ENCODE measurements at places on chromosomes 13 and 19.

- H3K27me3 ChIP-seq = peaks cover 23% of the 10 kb centered on the region
- no peak within 1 kb of the TSS for H3K27ac ChIP-seq
- ATAC-seq = peak; percentile 83
- H3K4me1 ChIP-seq = peaks cover 10% of the 10 kb centered on the region
Observed at GRCh38 chr13:26051657-26052311, at the start of gene SHISA2. Gene SHISA2 (minus strand): TSS chr13:26052016. CDS start chr13:26050975, 1,041 bp downstream.

GRCh38 chr13:103134271-103134670 lies 68.1 kb upstream of the SLC10A2 start:
- ATAC-seq = no peak
- H3K27ac ChIP-seq = no peak overlapping the region
- H3K27me3 ChIP-seq = peaks cover 5% of the 10 kb centered on the region
- H3K4me1 ChIP-seq = no peaks in the 10 kb centered on the region
- no peak overlapping the region for H3K4me3 ChIP-seq

DNA sequence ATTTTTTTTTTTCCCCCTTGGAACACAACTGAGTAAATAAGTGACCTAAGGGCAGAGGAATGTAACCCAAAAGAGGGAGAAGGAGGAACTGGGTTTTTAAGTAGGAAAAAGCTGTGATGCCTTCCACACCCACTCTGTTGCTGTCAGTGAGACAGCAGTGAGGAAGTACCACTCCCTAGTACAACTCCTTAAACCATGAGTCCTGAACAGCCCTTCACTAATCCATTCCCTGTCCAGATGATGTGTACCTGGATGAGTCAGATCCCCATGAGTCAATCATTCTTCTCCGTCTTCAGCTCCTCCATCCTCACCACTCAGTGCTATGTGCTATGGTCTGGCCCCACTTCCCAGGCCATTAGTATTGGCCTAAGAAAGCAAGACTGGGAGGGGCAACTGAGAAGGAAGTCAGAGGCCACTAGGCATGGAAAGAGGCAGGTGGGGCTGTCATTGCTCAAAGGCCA lies 12.9 kb upstream of the CXCL17 start:
- no peaks in the 10 kb centered on the region for H3K27me3 ChIP-seq
- no peak overlapping the region for H3K27ac ChIP-seq
- H3K4me1 ChIP-seq = peaks cover 19% of the 10 kb centered on the region
- H3K4me3 ChIP-seq = no peak overlapping the region
- ATAC-seq = peak; percentile 98

- ATAC-seq = peak; percentile 92
- H3K36me3 ChIP-seq = peaks cover 5% of the 10 kb centered on the region
- no peaks in the 10 kb centered on the region for H3K27me3 ChIP-seq
- H3K4me3 ChIP-seq = peak overlapping the region; percentile 88
- no peaks in the 10 kb centered on the region for H3K4me1 ChIP-seq
Observed at GRCh38 chr19:34134190-34135053, 37.9 kb upstream of the LSM14A start.

DNA sequence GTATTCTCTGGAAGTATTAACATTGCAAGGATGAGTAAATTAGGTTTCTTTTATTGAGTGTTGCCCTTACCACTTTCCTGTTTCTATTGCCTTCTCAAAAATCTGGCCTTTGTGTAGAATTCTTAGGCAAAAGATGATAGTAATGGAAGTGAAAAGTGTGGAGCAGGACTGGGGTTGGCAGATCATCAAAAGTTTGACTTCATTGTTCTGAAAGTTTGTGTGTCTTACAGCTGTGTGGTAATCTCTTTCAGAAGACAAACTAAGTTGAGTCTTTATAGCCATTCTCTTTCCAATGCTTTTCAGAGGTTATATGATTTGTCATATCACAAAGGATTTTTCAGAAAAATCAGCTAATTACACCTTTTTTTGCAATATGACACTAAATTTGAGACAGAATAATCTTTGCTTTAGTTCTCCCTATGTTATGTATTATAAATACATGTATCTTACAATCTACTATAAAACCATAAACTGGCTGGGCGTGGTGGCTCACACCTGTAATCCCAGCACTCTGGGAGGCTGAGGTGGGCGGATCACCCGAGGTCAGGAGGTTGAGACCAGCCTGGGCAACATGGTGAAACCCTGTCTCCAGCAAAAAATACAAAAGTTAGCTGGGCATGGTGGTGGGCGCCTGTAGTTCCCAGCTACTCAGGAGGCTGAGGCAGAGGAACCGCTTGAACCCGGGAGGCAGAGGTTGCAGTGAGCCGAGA lies 8.7 kb upstream of the KCNRG start:
- H3K4me1 ChIP-seq = peaks cover 11% of the 10 kb centered on the region
- H3K27ac ChIP-seq = peak overlapping the region; percentile 31
- H3K36me3 ChIP-seq = peaks cover 87% of the 10 kb centered on the region
- ATAC-seq = no peak

DNA sequence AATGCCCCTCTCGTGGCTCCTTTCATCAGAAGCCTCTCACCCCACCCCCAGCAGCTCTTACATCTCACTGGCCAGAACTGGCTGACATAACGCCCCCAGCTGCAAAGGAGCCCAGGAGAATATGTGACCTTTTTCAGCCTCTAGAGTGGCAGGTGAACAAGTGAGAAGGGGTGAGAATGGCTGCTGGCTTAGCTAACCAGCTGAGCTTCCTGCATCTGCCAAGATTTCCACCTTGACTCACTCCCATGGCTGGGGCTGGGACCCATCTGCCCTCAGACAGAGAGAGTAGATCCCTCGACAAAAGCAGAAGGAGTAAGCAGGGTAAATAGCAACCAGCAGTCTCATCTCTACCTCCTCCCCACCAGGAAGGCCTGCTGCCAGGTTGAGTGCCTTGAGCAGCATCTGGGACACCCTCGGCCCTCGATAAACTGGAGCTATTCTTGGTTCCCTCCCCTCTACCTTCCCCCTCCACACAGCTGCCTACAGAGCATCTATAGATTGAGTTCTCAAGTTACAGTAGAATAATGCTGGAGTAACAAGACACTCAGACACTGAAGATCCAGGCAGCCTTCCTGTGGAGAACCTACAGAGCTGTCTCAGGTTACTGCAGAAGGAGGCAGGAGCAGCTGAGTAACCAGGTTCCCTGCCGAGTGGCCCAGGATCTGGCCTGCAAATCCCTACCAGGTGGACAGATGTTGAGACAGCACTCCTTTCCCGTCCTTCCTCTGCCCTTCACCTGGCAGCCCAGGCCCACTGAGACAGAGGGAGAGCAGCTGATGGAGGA lies 15.5 kb downstream of the KASH5 start:
- H3K27me3 ChIP-seq = no peaks in the 10 kb centered on the region
- H3K4me1 ChIP-seq = peaks cover 17% of the 10 kb centered on the region
- no peak overlapping the region for H3K4me3 ChIP-seq
- no peak overlapping the region for H3K27ac ChIP-seq

DNA sequence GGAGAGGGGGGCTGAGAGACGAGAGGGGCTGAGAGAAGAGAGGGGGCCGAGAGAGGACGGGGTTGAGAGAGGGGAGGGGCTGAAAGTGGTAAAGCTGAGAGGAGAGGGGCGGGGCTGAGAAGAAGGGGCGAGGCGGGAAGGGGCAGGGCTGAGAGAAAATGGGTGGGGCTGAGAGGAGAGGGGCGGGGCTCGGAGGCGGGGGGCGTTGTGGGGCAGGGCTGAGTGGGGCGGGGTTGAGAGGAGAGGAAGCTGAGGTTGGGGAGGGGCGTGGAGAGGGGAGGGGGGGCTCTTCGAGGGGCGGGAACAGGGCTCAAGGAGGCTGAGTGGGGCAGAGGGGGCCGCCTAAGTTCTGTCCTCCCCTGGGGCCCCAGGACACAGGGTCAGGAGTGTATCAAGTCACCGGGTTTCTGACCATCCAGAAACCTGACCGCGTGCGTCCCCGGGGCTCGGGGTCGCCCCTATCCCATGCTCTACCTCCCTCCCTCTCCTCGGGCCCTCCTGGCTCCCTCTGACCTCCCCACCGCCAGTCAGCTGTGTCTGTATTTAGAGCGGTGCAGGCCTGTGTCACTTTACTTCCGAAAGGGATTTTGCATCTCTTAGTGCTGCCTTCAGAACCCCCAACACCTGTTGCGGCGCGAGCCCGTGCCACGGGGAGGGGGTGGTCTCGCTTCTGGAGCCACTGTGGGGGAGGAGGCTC lies 38.6 kb upstream of the SEMA6B start:
- peak; percentile 37 for ATAC-seq
- no peak overlapping the region for H3K27ac ChIP-seq
- H3K27me3 ChIP-seq = peaks cover 25% of the 10 kb centered on the region
- no peaks in the 10 kb centered on the region for H3K36me3 ChIP-seq
- H3K4me1 ChIP-seq = peaks cover 5% of the 10 kb centered on the region
- H3K4me3 ChIP-seq = no peak overlapping the region

GRCh38 chr19:10284065-10284959 lies 2.4 kb upstream of the ICAM4 start:
- H3K27me3 ChIP-seq = peaks cover 9% of the 10 kb centered on the region
- H3K27ac ChIP-seq = peak overlapping the region; percentile 10
- H3K36me3 ChIP-seq = peaks cover 79% of the 10 kb centered on the region
- H3K4me3 ChIP-seq = peak overlapping the region; percentile 16
- no peak for ATAC-seq
- H3K4me1 ChIP-seq = peaks cover 29% of the 10 kb centered on the region

DNA sequence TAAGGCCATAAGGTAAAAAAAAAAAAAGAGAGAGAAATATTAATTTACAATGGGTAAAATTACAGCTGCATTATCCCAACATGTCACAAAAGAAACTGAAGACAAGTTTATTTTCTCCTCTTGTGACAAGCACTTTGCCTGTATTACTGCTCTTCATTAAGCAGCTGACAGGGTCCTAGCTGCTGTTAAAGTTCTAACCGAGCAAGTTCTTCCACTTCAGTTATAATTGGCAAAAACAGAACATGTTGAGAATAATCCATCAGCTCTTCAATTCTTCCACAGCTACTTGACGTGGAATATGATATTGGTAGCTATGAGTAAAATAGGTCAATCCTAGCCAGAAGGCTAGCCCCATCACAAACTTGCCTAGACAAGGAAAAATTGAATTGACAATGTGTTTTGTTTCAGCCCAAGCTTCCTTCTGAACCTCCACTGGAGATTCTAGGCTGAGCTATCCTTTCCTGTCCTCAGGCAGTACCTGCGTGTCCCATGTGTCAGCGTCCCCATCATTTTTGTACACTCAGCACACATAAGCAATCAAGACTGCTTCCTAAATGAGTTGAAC lies 32.2 kb upstream of the DOCK9 start:
- H3K4me1 ChIP-seq = peaks cover 13% of the 10 kb centered on the region
- no peak overlapping the region for H3K4me3 ChIP-seq
- no peak for ATAC-seq
- H3K27ac ChIP-seq = no peak overlapping the region
- H3K36me3 ChIP-seq = no peaks in the 10 kb centered on the region

DNA sequence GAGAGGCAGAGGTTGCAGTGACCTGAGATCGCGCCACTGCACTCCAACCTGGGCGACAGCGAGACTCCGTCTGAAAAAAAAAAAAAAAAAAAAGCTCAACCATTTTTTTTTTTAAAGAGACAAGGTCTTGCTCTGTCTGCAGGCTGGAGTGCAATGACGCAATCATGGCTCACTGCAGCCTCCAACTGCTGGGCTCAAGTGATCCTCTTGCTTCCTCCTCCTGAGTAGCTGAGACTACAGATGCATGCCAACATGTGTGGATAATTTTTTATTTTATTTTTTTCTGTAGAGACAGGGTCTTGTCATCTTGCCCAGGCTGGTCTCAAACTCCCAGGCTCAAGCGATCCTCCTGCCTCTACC lies 10.3 kb downstream of the EHD2 start:
- no peaks in the 10 kb centered on the region for H3K4me1 ChIP-seq
- peak; percentile 66 for ATAC-seq
- no peaks in the 10 kb centered on the region for H3K36me3 ChIP-seq

DNA sequence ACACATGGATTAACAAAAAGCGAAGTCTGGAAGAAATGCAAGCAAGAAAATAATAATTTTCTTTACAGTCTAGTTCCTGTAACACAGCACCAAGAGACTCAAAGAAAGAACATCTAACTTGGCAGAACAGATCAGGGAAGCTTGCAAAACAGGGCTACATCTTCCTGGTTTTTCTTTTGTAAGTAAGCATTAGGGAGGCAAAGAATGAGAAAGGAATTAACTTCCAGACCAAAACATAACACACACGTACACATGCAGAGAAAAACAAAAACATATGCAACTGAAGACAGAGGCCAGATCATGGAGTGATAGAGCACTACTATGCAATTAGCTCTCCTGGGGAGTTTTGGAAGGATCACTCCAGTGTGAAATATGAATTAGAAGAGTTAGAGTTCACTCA lies 120.5 kb downstream of the DIAPH3 start:
- H3K36me3 ChIP-seq = no peaks in the 10 kb centered on the region
- H3K4me3 ChIP-seq = no peak overlapping the region
- H3K27ac ChIP-seq = no peak overlapping the region

- H3K27me3 ChIP-seq = peaks cover 21% of the 10 kb centered on the region
- no peak overlapping the region for H3K4me3 ChIP-seq
- H3K27ac ChIP-seq = no peak overlapping the region
- peaks cover 9% of the 10 kb centered on the region for H3K4me1 ChIP-seq
- H3K36me3 ChIP-seq = no peaks in the 10 kb centered on the region
- ATAC-seq = no peak
Observed at GRCh38 chr19:5557691-5558090, 10.1 kb downstream of the TINCR start.

GRCh38 chr13:75876142-75877050 lies 240.3 kb downstream of the LMO7 start:
- ATAC-seq = peak; percentile 81
- H3K4me3 ChIP-seq = peak overlapping the region; percentile 4
- peaks cover 11% of the 10 kb centered on the region for H3K27me3 ChIP-seq
- no peak overlapping the region for H3K27ac ChIP-seq
- H3K36me3 ChIP-seq = no peaks in the 10 kb centered on the region

DNA sequence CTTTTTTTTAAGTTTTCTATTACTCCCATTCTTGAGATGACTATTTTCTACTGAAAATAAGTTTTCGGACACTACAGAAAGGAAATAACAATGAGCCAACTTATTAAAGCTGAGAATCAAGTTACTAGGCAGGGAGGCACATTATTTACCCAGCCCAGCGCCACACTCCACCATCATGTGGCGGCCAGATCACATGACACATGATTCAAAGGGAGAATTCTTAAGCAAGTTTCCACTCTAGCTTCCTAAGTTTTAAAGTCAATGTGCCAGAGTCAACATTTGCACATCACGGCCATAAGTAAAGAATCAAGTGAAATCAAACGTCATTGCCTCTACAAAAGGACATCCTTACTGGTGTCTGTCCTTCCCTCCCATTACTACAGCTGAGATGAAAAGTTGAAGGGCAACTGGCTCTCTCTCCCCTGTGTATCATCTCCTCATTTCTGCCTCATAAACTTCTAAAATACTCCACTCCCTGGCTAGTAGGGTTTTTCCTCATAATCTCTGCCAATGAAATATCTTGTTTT lies 81.7 kb downstream of the KLF12 start:
- peak; percentile 54 for ATAC-seq
- peak overlapping the region; percentile 21 for H3K27ac ChIP-seq
- H3K36me3 ChIP-seq = peaks cover 10% of the 10 kb centered on the region
- H3K4me3 ChIP-seq = peak overlapping the region; percentile 43

DNA sequence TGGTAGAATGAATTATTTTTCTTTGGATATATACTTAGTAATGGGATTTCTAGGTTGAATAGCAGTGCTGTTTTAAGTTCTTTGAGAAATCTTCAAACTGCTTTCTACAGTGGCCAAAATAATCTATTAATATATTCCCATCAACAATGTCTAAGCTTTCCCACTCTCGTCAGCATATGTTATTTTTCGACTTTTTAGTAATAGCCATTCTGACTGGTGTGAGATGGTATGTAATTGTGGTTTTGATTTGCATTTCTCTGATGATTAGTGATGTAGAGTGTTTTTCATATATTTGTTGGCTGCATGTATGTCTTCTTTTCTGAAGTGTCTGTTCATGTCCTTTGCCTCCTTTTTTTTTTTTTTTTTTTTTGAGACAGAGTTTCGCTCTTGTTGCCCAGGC lies 90.2 kb upstream of the CSNK1A1L start:
- H3K27me3 ChIP-seq = no peaks in the 10 kb centered on the region
- H3K4me1 ChIP-seq = no peaks in the 10 kb centered on the region
- H3K36me3 ChIP-seq = no peaks in the 10 kb centered on the region
- H3K27ac ChIP-seq = no peak overlapping the region

GRCh38 chr19:14758816-14759215 lies 19.5 kb downstream of the ADGRE2 start:
- H3K27me3 ChIP-seq = peaks cover 5% of the 10 kb centered on the region
- H3K27ac ChIP-seq = no peak overlapping the region
- ATAC-seq = no peak
